ENCODE measurements at places on chromosomes 3 and 15.

- DNase-seq, result no peak
These were observed 61.9 kb downstream of the TM4SF4 start for GRCh38 chr3:149536429-149536828.

- DNase-seq, result no peak
These were observed 324.5 kb upstream of the ROBO2 start for GRCh38 chr3:76715426-76715825.

GRCh38 chr3:71055257-71056001 lies 528.1 kb downstream of the FOXP1 start:
- DNase-seq, result no peak

DNA sequence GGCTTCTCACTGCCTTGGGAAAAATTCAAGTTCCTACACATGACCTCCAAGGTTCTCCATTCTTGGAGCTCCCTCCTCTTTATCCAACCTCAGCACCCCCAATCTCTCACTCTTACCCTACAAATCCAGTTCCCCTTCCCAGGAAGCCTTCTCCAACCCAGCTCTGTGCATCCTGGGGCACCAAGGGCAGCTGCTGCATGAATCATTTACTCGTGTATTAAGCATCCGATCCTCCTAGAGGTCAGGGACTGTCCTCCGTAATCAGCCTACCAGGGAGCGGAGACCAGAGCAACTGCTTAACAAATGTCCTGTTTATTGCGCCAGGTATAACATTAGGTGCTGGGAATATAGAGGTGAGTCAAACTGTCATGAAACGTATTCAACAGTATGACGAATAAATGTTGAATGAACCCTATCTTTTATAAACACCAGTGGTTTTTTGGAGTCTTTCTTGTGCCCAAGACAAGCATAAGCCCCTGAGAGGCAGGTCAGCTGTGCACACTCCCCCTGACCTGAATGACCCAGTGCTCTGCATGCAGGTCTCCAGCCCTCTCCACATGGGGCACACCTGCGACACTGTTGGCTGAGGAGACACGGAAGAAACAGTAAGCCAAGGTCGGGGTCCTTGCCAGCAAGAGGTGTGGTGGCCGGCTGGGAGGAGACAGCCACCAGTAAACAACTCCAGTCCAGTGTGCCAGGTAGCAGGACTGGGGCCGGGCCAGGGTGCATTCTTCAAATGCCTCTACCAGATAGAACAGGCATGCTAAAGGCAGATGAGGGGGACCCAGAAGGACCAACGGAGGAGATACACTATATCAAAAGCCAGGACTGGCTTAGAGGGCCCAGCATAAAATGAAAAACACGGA lies 27.6 kb downstream of the ANP32A start:
- DNase-seq, result peak; percentile 37

- no peak for DNase-seq
These were observed 440.2 kb downstream of the LPP start for GRCh38 chr3:188594139-188594538.

DNA sequence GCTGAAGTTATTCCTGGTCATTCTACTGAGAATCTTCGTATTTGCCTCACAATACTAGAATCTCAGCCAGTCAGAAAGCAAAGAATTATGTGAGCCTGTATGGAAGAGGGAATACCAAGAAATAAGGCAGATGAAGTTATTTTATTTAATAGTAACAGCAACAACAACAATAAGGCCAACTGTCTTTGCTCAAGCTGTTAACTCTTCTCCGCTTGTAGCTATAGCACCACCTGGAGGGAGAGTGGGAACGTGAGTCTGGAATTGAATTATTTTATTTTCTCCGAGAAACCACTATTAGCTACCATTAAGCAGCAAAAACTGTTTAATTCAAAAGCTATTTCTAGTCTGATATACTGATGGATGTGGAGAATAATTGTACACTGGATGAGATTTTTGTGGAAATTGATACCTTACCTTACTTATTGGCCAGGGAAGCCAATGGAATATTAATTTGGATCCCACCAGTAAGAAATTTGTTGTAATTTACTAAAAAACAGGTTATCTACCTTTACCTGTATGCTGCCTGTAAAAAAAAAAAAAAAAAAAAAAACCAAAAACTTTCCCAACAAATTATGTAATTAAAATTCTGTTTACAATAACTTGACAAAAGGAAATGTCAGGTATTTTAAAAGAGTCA lies 50.1 kb downstream of the CALML4 start:
- DNase-seq, result peak; percentile 29

DNA sequence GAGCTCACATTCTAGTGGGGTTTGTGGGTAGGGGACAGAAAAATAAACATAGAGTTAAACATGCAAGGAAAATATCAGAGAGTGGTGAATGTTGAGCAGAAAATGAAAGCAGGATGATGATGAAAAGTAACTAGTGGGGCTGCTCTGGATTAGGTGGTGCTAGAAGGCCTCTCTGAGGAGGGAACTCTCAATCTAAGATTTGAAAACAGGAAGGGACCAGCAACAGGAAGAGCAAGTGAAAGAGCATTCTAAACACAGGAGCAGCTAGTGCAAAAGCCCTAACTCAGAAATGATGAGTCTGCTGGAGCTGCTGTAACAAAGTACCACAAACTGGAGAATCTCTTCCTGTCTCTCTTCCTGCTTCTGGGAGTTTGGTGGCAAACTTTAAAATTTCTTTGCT lies 468.6 kb upstream of the AGTR1 start:
- DNase-seq, result no peak

Data from inflammatory macrophage treated with lipopolysaccharide for 4 hours (primary cell).